Activated CD4-positive, alpha-beta T cell treated with anti-CD3 and anti-CD28 coated beads, Interleukin-2, amount 50 U/mL, for 16 hours (primary cell): ENCODE measurements at places on chromosomes 2 and 18.

DNA sequence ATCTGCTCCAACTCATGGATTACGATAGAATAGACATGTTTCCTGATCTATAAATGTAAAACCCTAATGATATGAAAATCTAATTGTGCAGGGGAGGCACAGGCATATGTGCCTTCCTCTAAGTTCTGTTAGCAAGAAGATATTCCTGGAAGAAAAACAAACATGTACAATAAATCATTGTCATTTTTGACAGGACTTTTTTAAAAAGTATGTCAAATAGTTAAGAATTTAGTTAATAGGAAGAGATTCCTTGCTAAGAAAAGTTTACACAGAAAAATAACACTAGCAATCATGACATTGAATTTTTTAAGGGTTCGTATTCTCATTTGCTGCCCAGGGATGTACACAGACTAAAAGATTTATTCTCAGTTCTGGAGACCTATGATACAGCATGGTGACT lies 15.3 kb upstream of the CREB1 start:
- DNase-seq: no peak

- no peak for DNase-seq
Observed at GRCh38 chr18:69649684-69650083, 249.0 kb downstream of the DOK6 start.

- DNase-seq: no peak
Observed at GRCh38 chr18:8480506-8481328, 128.5 kb upstream of the RAB12 start.

GRCh38 chr2:117858892-117859531 lies 44.5 kb downstream of the DDX18 start:
- no peak for DNase-seq

DNA sequence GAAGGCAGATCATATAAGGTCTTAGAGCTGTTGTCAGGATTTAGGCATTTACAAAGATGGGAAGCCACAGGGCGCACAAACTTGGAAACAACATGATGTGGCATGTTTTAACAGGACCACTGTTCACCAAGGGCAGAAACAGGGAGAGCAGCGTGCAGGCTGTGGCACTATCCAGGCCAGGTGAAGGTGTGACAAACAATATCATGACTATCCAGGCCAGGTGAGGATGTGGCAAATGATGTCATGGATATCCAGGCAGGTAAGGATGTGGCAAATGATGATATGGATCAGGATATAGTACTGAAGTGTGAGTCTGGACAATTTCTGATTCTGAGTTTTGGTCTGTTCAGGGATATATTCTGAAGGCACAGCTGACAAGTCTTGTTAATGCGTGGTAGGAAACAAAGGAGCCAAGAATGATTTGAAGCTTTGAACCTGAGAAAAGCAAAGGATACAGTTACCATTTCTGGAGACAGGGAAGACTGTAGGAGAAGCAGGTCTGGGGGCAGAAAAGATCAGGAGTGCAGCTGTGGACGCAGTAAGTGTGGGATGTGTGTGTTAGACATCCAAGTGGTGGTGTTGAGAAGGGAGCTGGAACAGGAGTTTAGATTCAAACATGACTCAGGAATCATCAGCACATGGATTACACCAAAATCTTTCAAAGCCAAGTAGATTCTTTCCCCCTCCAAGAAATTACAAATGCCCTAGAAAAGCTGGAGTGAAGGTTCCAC lies 205.9 kb downstream of the TMEM163 start:
- DNase-seq: no peak

DNA sequence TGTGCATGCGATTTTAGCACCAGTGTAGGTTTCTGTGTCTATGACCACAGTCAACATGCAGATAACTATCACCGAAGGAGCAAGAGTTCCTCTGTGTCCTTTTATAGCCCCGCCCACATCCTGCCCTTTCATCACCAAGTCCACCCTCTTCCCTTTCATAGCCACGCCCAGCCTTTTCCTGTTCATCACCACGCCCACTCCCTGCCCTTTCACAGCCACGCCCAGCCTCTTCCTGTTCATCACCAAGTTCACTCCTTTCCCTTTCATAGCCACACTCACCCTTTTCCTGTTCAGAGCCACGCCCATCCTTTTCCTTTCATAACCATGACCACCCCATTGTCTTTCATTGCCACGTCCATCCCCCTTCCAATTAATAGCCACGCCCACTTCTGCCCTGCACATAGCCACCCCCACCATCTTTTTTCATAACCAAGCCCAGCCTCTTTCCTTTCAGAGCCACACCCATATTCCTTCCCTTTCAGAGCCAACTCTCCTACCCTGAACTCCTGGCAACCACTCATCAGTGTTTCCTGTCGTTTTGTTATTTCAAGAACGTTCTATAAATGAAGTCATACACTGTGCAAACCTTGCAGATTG lies 273.9 kb downstream of the MYT1L start:
- peak; percentile 73 for DNase-seq

GRCh38 chr2:26811791-26812694 lies 26.2 kb downstream of the CENPA start:
- DNase-seq: no peak

GRCh38 chr2:36027616-36028015 lies 328.0 kb upstream of the CRIM1 start:
- DNase-seq: no peak

GRCh38 chr2:190357600-190357999 lies 14.2 kb downstream of the INPP1 start:
- DNase-seq: no peak

- DNase-seq: no peak
Observed at GRCh38 chr2:136219963-136220362, 102.0 kb upstream of the CXCR4 start.

- DNase-seq: no peak
Observed at GRCh38 chr2:188969651-188970050, 4.5 kb upstream of the COL3A1 start.

GRCh38 chr2:124983595-124983994 lies 958.5 kb downstream of the CNTNAP5 start:
- no peak for DNase-seq

GRCh38 chr2:19545507-19545906 lies 187.1 kb upstream of the OSR1 start:
- no peak for DNase-seq

DNA sequence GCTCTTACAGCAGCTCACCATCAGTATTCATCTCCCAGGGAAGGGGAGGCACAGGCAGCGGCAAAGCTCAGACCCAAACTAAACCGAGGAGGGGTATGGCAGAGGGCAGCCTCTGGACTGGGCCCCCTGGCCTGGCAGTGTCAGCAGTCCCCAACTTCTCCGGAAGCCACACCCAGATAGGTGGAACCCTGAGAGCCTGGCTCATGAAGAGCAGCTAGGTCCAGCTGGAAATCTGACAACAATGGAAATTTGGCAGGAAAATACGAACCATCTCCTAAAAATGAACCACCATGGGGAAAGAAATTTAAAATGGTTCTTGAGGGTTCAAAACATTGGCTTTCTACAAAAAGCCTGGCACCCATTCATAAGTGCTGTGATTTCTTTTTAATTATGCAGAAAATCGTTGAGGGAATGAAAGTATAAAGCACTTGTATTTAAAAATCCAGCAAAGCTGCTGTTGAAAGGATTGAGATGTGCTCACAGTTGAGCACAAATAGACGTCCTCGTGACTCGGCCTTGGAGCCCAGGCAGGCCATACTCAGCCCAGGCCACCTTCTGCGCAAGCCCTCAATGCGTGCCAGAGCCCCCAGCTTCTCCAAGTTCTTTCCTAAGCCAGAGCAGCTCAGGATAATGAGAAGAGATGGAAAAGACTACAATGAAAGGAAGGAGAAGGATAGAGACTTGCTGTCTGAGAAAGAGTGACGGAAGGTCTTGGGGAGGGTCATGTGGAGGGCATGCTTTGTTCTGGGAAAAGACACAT lies 93.0 kb downstream of the COL6A3 start:
- DNase-seq: no peak

DNA sequence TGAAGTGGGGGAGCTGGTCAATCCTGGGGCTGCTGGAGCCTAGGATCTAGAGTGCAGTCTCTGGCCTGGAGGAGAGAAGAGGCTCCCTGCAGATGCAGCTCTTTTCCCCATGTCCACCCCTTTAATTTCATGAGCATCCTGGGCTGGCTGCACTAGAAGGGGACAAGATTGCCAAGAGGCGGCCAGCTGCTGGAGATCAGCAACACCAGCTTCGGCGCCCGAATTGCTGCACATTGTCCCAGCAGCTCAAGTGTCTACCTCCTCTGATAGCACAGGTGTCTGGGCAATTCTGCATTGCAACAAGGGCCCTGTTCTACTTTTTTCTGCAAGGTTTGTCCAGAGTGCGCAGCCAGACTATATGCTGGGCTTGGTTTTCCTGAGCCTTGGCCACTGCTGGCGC lies 125.7 kb downstream of the AGAP1 start:
- DNase-seq: no peak

DNA sequence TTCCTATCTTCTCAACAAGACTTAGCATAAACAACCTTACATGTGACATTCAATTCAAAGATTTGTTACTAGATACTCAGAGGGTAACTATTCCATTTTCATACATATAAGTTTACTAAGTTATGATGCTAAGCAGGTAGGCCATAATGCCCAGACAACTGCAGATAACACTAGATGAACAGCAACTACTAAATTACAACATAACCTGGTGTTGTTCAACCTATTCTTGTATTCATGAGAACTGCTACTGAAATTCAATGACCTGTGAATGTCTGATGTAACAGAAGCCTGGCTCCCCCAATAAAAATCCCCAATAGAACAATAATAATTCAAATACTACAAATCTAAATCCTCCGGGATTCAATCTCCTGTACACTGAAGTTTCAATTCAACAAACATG lies 24.8 kb downstream of the FEZ2 start:
- DNase-seq: no peak

DNA sequence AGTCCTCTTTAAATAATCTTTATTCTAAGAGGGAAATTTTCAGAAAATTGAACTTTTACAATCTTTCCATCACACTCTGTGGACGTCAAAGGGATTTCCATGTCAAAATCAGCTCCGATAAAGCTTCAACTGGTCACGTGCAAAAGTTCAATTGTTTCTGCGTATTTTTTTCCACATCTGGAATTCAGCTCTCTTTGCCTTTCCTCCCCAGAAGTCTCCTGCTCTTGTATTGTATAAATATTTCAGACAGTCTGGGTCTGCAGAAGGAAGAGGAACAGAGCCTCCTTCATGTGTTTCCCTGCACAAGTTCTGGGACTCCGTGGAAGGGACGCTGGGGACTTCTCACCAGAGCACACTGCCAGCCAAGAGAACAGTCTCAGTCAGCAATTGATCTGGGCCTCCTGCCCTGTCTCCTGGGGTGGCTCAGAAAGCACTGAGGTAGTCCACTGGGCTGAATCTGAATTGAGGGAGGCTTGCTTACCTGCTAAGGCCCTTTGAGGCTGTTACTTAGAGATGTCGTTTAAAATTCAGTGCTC lies 251.5 kb downstream of the TFCP2L1 start:
- DNase-seq: no peak

DNA sequence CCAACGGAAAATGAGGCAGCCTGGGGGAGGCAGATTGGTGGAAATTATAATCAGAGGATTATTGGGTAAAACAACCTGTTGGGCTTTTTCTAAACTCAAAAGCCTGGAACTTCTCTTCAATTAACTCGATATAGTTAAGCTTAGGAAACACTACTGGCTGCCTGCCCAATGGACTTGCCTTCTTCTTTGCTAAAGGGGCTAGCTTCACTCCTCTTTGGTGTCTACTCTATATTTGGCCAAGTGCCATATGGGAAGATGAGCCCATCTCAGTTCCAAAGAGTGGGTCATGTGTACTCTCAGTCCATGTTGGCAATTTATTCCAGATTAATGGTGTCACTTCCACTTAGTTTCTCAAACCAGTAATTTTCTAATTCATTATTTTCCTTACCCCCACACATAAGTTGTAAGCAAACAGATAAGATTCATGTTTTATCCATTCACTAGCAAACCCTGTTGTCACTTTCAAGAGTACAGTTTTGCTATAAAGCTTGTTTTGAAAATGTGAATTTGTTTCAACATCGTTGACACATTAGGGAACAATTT lies 34.3 kb downstream of the DARS1 start:
- DNase-seq: no peak

- DNase-seq: no peak
Observed at GRCh38 chr18:36387310-36387709, 89.8 kb downstream of the FHOD3 start.

DNA sequence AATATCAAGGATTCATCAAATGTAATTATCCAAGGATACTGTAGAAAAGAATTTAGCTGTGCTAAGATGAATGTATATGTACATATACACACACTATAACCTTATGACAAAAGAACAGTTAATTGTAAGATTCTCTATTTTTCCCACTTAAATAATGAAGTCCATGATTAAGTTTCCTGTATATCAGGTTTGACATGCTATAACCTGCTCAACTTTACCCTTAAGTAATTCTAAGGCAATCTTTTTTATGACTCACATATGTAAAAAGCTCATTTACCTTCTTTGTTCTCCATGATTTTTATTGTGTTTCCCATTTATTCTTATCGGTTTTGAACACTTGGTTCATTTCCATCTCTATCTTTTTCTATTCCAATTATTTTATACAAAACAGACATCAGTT lies 1213.1 kb upstream of the SLC39A10 start:
- no peak for DNase-seq

DNA sequence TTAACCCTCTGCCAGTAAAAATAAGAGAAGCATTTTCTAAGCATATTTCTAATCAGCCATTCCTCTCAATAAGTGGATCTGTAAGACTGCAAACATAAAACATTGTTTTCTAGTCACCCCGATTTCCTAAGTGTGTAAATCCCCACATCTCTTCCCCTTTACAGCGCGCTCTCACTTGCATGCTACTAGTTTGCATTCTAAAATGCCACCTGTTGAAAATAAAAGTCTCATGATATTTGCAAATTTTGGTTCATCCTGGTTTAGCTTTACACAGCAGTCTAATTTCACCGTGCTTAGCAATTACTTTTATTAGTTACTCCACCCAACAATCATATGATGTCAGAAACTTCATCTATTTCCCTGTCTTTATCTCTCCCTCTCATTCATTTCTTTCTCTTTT lies 1230.7 kb upstream of the ZEB2 start:
- DNase-seq: no peak

DNA sequence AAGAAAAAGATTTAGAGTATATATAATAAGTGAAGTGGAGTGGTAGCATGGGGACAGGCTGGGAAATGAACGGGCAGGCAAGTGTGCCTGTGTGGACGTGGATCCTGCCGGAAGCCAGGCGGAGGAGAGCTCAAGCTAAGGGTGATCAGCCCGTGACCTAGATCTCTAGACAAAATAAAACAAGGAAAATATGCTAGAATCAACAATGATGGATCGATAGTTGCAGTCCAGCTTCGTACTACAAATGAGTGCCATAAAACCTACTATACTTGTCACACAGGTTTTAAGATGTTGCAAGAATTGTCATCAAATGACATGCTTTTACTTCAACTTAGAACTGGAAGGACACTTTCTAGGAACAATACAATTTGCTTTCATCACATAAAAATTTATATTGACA lies 8.5 kb downstream of the EIF2AK2 start:
- no peak for DNase-seq

DNA sequence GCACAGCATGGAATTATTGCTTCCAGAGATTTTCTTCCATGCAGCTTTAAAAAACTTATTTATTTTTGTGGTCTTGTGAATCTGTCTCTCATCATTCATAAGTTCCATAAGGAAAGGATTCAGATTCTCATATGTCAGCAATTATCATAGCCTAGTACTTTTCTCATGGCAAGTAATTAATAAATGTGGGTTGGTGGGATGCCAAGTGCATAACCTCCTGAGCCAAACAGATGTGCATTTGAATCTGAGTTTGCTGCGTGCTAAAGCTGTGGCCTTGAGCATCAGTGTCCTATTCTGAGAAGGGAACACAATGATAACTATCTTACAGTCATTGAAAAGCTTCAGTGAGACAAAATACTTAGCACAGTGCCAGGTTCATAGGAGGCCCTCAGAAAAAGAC lies 331.9 kb downstream of the PDE11A start:
- no peak for DNase-seq

- DNase-seq: no peak
Observed at GRCh38 chr18:78967692-78968091, 11.9 kb upstream of the SALL3 start.
